ENCODE measurements at places on chromosomes 5 and 9. TPM values are rescaled to one million over a fixed set of nuclear protein-coding genes. Genes with fewer than 3 reads are reported as not detected.

The SAPCD2 gene
- 71.0 TPM for total RNA-seq

The OTP gene
- total RNA-seq, result not detected

The SLC1A3 gene
- total RNA-seq, result 1.4 TPM

The OR1Q1 gene
- not detected for total RNA-seq

The LRRC26 gene
- 0.53 TPM for total RNA-seq

The DOCK8 gene
- 1.9 TPM for total RNA-seq

The IFNA13 gene
- not detected for total RNA-seq

GRCh38 chr9:14183001-14183400 is 130.9 kb downstream of the NFIB start:
- H3K27ac ChIP-seq, result no peak overlapping the region
- H3K4me1 ChIP-seq, result peaks cover 11% of the 10 kb centered on the region
- H3K4me3 ChIP-seq, result no peak overlapping the region

- no peaks in the 10 kb centered on the region for H3K36me3 ChIP-seq
- H3K27me3 ChIP-seq, result no peaks in the 10 kb centered on the region
- DNase-seq, result no peak
- H3K27ac ChIP-seq, result no peak overlapping the region
- no peak overlapping the region for H3K4me3 ChIP-seq
Measured at GRCh38 chr9:121326130-121326838, 43.8 kb downstream of the STOM start.

DNA sequence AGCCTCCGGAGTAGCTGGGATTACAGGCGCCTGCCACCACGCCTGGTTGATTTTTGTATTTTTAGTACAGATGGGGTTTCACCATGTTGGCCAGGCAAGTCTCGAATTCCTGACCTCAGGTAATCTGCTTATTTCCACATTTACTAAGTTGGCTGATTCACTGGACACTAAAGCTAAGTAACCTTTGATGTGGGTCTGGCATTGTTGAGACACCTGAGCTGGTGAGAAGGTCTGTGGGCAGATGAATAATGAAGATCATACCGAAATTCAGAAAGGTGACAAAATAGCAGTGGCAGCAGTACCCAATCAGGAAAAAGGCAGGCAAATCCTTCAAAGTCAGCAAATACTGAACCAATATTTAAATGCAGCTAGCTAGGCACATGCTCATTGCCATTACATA is 210.6 kb upstream of the ZNF608 start:
- DNase-seq, result no peak
- H3K27ac ChIP-seq, result no peak overlapping the region
- H3K4me3 ChIP-seq, result no peak overlapping the region

GRCh38 chr5:138282920-138283742 is 8.7 kb upstream of the GFRA3 start:
- DNase-seq, result peak; percentile 44
- H3K4me1 ChIP-seq, result no peaks in the 10 kb centered on the region
- no peak overlapping the region for H3K4me3 ChIP-seq
- no peak overlapping the region for H3K27ac ChIP-seq

DNA sequence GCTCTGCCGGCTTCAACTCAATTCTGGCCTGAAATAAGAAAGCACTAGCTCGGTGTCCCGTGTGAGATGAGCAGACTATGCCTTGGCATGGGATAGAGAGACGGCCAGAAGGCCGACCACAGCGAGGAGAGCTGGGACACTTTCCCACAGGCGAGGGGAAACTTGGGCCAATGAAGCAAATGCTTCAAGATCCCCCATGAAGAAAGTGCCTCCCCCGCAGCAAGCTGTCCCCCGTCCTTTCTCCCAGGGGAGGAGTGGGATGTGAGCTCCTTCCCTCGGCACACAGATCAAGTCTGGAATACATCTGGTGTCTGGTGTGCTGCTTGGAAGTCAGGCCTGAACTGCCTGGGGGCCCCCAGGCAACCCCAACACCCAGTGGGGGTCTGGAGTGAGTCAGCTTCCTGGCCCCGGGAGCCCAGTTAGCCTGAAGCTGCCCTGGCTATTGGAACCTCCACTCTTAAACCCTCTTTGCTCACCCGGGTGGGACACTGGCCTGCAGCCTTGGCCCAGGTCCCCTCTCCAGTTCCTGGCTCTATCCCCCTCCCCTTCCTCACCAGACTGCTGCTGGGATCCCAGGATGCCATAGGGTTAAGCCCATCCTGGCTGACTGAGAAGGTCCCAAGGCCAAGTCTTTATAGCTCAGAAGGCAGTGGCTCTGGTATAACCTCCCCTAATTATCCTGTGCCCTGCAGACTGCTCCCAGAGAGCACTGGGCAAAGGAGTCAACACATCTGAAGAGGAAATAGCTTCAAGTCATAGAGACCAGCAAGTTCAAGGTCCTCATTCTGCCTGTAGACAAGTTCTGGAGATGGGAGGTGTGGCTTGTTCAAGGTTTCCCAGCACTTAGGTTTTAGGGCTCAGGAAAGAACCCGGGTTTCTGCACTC is 205.3 kb downstream of the TTLL11 start:
- peaks cover 42% of the 10 kb centered on the region for H3K4me1 ChIP-seq
- H3K36me3 ChIP-seq, result no peaks in the 10 kb centered on the region
- no peak for DNase-seq
- H3K27me3 ChIP-seq, result no peaks in the 10 kb centered on the region

- H3K27ac ChIP-seq, result no peak overlapping the region
- no peak overlapping the region for H3K4me3 ChIP-seq
- no peak for DNase-seq
- no peaks in the 10 kb centered on the region for H3K27me3 ChIP-seq
- H3K36me3 ChIP-seq, result no peaks in the 10 kb centered on the region
- no peaks in the 10 kb centered on the region for H3K4me1 ChIP-seq
Measured at GRCh38 chr5:105274079-105274478, 1711.5 kb upstream of the NUDT12 start.

DNA sequence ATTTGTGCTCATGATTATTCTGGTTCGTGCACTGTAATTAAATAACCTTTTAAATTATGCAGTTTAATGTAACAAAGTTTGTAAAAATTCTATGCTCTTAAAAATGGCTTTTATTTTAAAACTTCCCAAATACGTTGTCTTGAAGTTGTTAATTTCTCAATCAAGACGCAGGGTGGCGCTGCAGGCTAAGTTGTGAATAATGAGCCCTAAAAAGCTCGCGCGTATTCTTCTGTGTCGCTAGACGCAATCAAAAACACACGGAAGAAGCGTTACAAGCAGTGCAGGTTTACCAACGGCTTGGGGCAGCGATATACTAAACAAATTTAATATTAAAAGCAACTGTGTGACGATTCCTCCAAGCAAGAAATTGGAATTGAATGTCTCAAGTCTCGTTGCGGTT is at the start of gene PCDHB4:
Gene PCDHB4, plus strand, starts transcription at position 256 of the 400 bp plus-strand sequence. CDS start 181 bp downstream, outside the sequence.
- no peaks in the 10 kb centered on the region for H3K36me3 ChIP-seq
- H3K4me1 ChIP-seq, result no peaks in the 10 kb centered on the region
- no peak for DNase-seq
- no peaks in the 10 kb centered on the region for H3K27me3 ChIP-seq
- H3K27ac ChIP-seq, result no peak within 1 kb of the TSS

- H3K36me3 ChIP-seq, result no peaks in the 10 kb centered on the region
- H3K4me3 ChIP-seq, result no peak overlapping the region
- no peaks in the 10 kb centered on the region for H3K27me3 ChIP-seq
- no peak for DNase-seq
- no peaks in the 10 kb centered on the region for H3K4me1 ChIP-seq
- no peak overlapping the region for H3K27ac ChIP-seq
Measured at GRCh38 chr5:93874080-93874479, 132.7 kb upstream of the POU5F2 start.

DNA sequence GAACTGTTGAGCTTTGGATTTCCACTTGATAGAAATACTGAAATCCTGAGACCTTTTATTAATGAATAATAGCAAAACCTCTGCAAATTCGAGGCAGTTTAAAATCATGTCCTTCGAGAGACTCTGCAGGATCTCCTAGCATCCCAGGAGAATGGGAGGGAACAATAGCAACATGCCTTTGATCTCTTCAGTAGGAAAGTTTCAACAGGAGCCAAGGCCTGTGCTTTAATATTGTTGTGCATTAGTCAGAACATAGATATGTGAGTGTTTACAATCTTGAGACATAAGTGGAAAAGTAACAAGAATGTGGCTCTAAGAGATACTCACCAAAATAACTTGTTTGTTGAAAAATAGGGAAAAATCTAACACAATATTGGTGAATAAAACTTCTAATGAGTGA is 83.3 kb upstream of the LHFPL2 start:
- no peaks in the 10 kb centered on the region for H3K36me3 ChIP-seq
- H3K4me1 ChIP-seq, result no peaks in the 10 kb centered on the region
- DNase-seq, result no peak
- no peak overlapping the region for H3K4me3 ChIP-seq
- no peaks in the 10 kb centered on the region for H3K27me3 ChIP-seq

DNA sequence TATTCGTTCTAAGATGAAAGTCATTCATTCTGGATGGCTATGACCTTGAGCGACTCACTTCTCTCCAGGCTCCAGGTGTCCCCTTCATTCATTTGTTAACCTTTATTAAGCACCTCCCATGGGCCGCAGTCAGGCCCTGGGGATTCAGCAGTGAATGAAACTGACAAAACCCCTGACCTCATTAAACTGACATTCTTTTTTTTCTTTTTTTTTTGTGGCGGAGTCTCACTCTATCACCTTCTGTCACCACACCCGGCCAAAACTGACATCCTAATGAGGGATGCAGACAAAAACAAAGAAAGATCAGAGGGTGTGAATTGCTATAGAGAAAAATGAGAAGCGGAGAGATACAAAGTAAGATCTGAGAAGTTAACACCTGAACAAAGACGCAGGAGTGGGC is 16.5 kb upstream of the ODF2 start:
- no peak for DNase-seq
- no peak overlapping the region for H3K4me3 ChIP-seq
- H3K36me3 ChIP-seq, result no peaks in the 10 kb centered on the region
- H3K27ac ChIP-seq, result no peak overlapping the region
- H3K4me1 ChIP-seq, result peaks cover 6% of the 10 kb centered on the region

DNA sequence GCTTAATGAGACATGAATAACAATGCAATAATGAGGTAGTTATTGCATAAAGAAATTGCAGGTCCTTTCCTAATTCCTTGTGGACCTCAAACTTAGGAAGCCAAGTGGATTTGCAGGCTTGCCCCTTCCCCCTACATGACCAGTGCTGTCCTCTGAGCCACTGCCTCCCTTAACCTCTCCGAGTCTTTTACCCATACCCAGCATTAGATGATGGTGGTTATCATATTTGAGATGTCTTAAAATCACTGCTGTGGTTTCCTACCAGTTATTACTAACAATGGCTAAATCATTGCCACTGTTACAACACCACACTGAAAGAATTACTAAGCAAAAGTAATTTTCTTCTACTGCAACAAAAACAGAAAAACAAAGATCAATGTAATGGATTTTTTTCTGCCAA is 170.8 kb downstream of the EDIL3 start:
- DNase-seq, result no peak
- H3K4me3 ChIP-seq, result no peak overlapping the region
- H3K27me3 ChIP-seq, result no peaks in the 10 kb centered on the region
- H3K4me1 ChIP-seq, result no peaks in the 10 kb centered on the region

GRCh38 chr9:134485653-134486052 is 155.9 kb upstream of the COL5A1 start:
- DNase-seq, result no peak
- no peaks in the 10 kb centered on the region for H3K36me3 ChIP-seq
- no peaks in the 10 kb centered on the region for H3K4me1 ChIP-seq
- no peak overlapping the region for H3K27ac ChIP-seq

GRCh38 chr9:74610523-74611061 is 113.5 kb downstream of the RORB start:
- no peak for DNase-seq
- no peak overlapping the region for H3K27ac ChIP-seq
- H3K27me3 ChIP-seq, result peaks cover 12% of the 10 kb centered on the region
- no peaks in the 10 kb centered on the region for H3K36me3 ChIP-seq
- no peak overlapping the region for H3K4me3 ChIP-seq

Data from SJCRH30 (cell line).